ENCODE measurements at places on chromosomes 6 and 20. TPM values are rescaled to one million over a fixed set of nuclear protein-coding genes. Genes with fewer than 3 reads are reported as not detected.

- H3K27ac ChIP-seq, result no peak overlapping the region
- no peaks in the 10 kb centered on the region for H3K4me1 ChIP-seq
- no peaks in the 10 kb centered on the region for H3K36me3 ChIP-seq
- H3K27me3 ChIP-seq, result peaks cover 12% of the 10 kb centered on the region
Observed at GRCh38 chr6:52254731-52255378, 10.6 kb upstream of the IL17F start.

DNA sequence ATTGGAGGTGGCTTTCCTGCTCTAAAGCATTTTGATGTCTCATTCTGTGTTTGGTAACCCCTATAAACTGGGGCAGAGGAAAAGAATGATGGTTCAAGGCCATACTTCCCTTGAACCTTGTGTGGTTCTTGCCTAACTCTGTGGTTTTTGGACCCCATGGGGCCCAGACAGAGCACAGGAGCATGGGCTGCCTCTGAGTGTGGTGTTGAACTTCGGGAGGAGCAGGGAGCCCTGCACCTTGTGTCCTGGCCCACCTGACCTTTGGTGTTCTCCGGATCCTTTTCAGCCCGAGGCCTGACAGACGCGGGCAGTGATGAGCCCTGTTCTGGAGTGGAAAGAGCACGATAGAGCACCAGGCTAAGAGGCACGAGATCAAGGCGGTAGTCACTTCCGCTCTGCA lies 18.8 kb downstream of the TMEM74B start:
- no peak overlapping the region for H3K27ac ChIP-seq
- H3K4me3 ChIP-seq, result no peak overlapping the region
- no peak for DNase-seq
- H3K36me3 ChIP-seq, result peaks cover 34% of the 10 kb centered on the region
- no peaks in the 10 kb centered on the region for H3K4me1 ChIP-seq

Gene SPTLC3
- total RNA-seq, result 5.6 TPM

- peaks cover 9% of the 10 kb centered on the region for H3K36me3 ChIP-seq
- no peak for DNase-seq
- H3K27ac ChIP-seq, result no peak overlapping the region
- H3K27me3 ChIP-seq, result no peaks in the 10 kb centered on the region
Observed at GRCh38 chr20:25218492-25218891, 23.0 kb downstream of the ENTPD6 start.

GRCh38 chr6:46042355-46042999 lies 26.8 kb upstream of the CLIC5 start:
- no peaks in the 10 kb centered on the region for H3K36me3 ChIP-seq
- H3K4me3 ChIP-seq, result no peak overlapping the region
- no peaks in the 10 kb centered on the region for H3K27me3 ChIP-seq
- no peak overlapping the region for H3K27ac ChIP-seq

Gene TRIM15
- not detected for total RNA-seq

Gene MLIP
- total RNA-seq, result 0.55 TPM

DNA sequence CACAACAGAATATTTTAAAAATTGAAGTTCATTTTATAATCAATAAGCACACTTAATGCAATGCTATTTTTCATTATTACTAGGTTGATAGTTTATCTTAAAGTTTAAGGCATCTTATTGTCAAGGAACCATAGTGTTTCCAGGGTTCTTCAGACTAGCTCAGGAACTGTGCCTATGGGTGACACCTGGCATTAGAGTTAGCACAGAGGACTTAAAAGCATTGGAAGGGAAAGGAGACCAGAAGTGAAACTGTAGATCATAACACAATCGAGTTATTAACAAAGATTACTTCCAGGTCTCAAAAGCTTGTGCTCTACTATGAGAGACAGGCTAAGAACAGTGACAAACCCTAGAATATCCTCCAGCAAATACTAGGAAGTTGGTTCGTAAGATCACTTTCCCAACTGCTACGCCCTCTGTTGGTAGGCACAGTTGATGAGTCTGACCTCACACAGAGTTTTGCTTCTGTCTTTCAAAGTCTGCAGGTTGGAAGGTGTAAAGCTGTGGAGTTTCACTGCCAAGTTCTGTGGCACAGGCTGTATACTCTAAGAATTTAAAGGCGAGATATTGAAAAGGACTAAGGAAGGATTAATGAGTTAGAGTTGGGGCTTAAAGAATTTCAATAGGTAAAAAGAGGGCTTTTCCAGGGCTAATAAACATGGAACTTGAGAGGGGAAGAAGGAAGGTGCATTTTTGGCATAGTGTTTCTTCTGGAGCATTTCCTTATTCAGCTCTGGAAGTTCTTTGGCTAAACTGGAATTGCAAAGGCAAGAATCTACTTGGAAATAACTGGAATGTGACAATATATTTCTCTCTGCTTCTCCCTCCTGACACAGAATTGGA lies 531.3 kb upstream of the JAG1 start:
- H3K27me3 ChIP-seq, result no peaks in the 10 kb centered on the region
- peaks cover 14% of the 10 kb centered on the region for H3K4me1 ChIP-seq
- peak; percentile 41 for DNase-seq
- H3K36me3 ChIP-seq, result no peaks in the 10 kb centered on the region

DNA sequence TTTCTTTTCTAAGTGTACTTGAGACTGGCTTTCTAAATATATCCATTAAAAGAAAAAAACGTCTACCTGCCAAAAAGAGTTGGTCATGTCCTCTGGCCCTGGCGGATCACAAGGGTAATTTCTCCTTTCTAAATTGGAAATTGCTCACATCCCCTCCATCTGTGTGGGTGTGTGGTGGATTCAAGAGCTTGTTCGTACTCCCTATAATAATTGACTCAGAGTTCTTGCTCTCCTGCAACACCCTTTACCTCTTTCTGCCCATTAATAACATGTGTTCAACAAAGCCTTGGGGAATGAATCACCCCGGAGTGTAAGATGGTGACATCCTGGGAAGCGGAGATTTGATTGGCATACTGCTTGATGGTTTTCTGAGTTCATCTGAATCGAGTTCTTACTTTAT lies 263.8 kb downstream of the ALDH8A1 start:
- no peak overlapping the region for H3K4me3 ChIP-seq
- no peak overlapping the region for H3K27ac ChIP-seq
- H3K4me1 ChIP-seq, result peaks cover 9% of the 10 kb centered on the region
- H3K27me3 ChIP-seq, result no peaks in the 10 kb centered on the region
- no peaks in the 10 kb centered on the region for H3K36me3 ChIP-seq

Gene BMP6
- 2.8 TPM for total RNA-seq

DNA sequence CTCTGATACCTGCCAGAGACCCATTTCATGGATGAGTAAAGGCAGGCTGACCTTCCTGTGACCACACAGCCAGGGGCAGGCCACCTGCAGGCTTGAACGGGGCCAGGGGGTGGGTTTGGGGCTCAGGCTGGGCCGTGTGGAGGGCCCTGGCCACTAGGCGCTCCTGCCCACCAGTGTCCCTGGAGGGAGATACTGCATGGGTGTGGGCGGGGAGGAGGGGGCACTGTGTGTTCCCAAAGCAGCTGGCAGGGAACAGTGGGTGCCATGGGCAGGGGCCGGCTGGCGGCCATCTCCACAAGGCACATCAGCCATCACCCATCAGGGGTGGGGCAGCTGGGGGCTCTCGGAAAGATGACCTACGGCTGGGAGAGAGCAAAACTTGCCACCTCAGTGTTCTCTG lies 15.4 kb downstream of the SRC start:
- no peak overlapping the region for H3K27ac ChIP-seq
- H3K4me3 ChIP-seq, result no peak overlapping the region
- peaks cover 7% of the 10 kb centered on the region for H3K36me3 ChIP-seq
- H3K27me3 ChIP-seq, result no peaks in the 10 kb centered on the region
- DNase-seq, result no peak
- H3K4me1 ChIP-seq, result no peaks in the 10 kb centered on the region

DNA sequence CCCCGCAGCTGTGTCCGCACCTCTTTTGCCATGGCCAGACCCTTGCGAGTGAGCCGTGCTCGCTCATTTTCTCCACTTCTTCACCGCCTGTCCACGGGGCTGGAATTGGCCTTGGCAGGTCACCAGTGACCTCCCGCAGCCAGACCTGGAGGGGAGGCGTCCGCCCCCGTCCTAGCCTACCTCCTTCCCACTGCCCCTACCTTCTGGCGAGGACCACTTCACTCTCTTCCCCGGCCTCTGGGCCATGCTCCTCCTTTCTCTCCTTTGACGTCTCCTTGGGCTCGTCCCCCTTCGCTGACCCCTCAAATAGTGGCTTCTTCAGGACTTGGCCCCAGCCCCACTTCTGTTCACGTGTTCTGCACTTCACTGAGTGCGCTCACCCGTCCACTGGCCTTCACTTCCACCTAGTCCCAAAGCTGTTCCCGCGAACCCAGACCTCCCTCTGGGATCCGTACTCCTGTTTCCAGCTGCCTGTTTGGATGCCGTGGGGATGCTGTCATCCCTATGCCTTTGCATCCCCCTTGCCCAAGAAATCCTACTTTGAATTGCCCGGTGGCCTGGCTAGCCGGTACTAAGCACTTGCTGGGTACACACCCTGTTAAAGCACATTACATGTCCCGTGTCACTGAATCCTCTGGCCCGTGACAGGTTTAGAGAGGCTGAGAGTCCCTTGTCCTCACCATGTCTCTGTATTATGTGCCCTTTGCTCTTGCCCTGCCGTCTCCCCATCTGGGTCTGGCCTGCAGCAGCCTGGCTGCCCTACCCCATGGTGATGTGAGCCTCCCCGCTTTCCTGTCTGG lies 33.0 kb downstream of the SPATA2 start:
- DNase-seq, result no peak
- no peaks in the 10 kb centered on the region for H3K27me3 ChIP-seq
- peaks cover under 1% of the 10 kb centered on the region for H3K4me1 ChIP-seq
- H3K4me3 ChIP-seq, result no peak overlapping the region
- H3K27ac ChIP-seq, result no peak overlapping the region

Gene EPPIN
- total RNA-seq, result not detected

Gene EEF1A2
- 37.6 TPM for total RNA-seq

Gene RGS17
- 3.7 TPM for total RNA-seq

- H3K4me3 ChIP-seq, result no peak overlapping the region
- peaks cover 40% of the 10 kb centered on the region for H3K4me1 ChIP-seq
- no peaks in the 10 kb centered on the region for H3K27me3 ChIP-seq
- H3K27ac ChIP-seq, result no peak overlapping the region
- DNase-seq, result peak; percentile 75
Observed at GRCh38 chr20:58553841-58554240, 38.6 kb upstream of the APCDD1L start.

GRCh38 chr20:60993433-60994044 lies 258.5 kb upstream of the CDH4 start:
- H3K27me3 ChIP-seq, result no peaks in the 10 kb centered on the region
- H3K27ac ChIP-seq, result no peak overlapping the region
- H3K4me1 ChIP-seq, result no peaks in the 10 kb centered on the region
- DNase-seq, result no peak
- no peak overlapping the region for H3K4me3 ChIP-seq
- no peaks in the 10 kb centered on the region for H3K36me3 ChIP-seq

Gene FNDC1
- 8.6 TPM for total RNA-seq

Gene BRD2
- 213 TPM for total RNA-seq

DNA sequence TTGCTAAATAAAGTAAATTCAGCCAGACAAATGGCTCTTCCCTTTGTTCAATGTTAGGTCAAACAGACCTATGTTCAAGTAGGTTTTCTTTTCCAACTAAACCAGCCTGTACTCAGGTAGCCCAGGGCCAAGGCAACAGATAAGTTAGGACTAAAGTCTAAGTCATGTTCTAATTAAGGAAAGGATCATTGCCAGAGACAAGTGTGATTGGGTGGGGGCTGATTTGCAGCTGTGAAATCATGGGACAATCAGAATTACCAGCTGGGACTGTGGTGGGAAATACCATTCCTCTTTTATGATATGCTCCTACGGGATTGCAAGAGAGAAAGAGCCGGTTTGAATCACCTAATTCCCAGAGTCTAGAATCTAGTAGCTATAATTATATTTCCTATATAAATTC lies 4.2 kb upstream of the FBXO30 start:
- peaks cover 11% of the 10 kb centered on the region for H3K4me1 ChIP-seq
- H3K4me3 ChIP-seq, result no peak overlapping the region
- H3K27ac ChIP-seq, result no peak overlapping the region
- no peak for DNase-seq
